ENCODE measurements at places on chromosomes 11 and 22. TPM values are rescaled to one million over a fixed set of nuclear protein-coding genes. Genes with fewer than 3 reads are reported as not detected.

Gene WT1
- total RNA-seq: not detected

- H3K27me3 ChIP-seq: peaks cover 2% of the 10 kb centered on the region
- H3K36me3 ChIP-seq: peaks cover 14% of the 10 kb centered on the region
- H3K4me3 ChIP-seq: no peak overlapping the region
- H3K4me1 ChIP-seq: peaks cover 54% of the 10 kb centered on the region
- peak overlapping the region; percentile 86 for H3K27ac ChIP-seq
- peak; percentile 48 for DNase-seq
Measured at GRCh38 chr11:95229993-95230809, 801 bp downstream of the SESN3 start.

- H3K4me3 ChIP-seq: no peak overlapping the region
- no peaks in the 10 kb centered on the region for H3K27me3 ChIP-seq
- peaks cover 77% of the 10 kb centered on the region for H3K36me3 ChIP-seq
- H3K27ac ChIP-seq: no peak overlapping the region
Measured at GRCh38 chr22:46708766-46709330, 29.2 kb downstream of the CERK start.

Gene KRTAP5-6
- total RNA-seq: not detected

GRCh38 chr11:71139516-71140205, 112.7 kb downstream of the SHANK2 start:
- no peak for DNase-seq
- H3K27ac ChIP-seq: no peak overlapping the region
- no peaks in the 10 kb centered on the region for H3K27me3 ChIP-seq
- no peaks in the 10 kb centered on the region for H3K36me3 ChIP-seq
- H3K4me1 ChIP-seq: no peaks in the 10 kb centered on the region

DNA sequence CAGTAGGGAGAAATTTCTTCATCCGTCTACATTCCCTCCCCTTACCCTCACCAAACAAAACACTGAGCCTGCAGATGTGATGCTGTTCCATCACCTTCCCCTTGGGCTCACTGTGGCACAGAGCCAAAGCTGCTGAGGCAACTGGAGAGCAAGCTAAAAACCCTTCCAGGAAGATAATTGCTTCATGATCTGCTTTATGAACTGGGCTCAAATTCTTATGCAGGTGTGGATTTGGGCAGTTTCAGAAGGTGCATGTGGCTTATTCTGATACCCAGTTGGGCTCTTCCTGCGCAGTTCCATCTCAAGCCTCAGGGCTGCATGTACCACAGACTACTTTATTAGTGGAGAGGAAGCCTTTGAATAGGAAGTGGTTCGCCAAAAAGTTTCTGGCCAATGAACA, 58.3 kb downstream of the AAMDC start:
- H3K27me3 ChIP-seq: no peaks in the 10 kb centered on the region
- no peak overlapping the region for H3K4me3 ChIP-seq
- peak overlapping the region; percentile 75 for H3K27ac ChIP-seq
- peak; percentile 52 for DNase-seq

DNA sequence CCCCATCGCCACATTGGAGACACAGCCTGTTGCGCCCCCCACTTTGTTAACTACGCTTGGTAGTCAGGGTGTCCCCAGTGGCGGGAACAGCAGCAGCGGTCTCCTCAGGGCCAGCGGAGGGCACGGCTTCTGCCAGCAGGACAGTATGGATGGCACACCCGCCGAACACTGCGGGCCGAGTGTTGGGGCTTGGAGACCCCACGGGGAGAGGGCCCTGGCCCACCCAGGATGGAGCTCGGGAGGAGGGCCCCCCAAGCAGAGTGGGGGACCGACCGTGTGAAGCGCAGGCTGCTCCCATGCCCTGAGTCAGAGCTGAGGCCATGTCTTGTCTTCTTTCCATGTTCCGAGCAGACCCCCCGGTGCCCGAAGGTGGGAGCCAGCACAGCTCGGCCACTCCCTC, 17.8 kb downstream of the MRPL23 start:
- H3K27ac ChIP-seq: no peak overlapping the region
- H3K36me3 ChIP-seq: no peaks in the 10 kb centered on the region
- DNase-seq: no peak
- no peaks in the 10 kb centered on the region for H3K27me3 ChIP-seq
- no peak overlapping the region for H3K4me3 ChIP-seq

Gene YPEL1
- 6.3 TPM for total RNA-seq

DNA sequence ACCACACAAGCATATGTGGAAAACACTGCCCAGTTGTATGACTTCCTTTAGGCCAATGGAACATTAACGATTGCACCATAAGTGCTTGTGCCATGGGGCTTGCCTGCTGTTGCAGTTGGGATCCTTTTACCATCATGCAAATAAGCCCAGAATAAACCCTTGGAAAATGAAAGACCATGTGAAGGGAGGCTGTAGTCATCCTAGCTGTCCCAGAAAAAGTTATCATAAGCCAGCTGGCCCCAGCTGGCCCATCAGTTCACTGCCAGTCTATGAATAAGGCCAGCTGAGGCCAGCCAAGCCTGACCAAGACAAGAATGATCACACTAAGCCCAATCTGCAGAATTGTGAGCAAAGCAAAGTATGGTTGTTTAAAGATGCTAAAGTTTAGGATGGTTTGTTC, 253.9 kb upstream of the ARHGAP20 start:
- H3K27me3 ChIP-seq: peaks cover 5% of the 10 kb centered on the region
- no peaks in the 10 kb centered on the region for H3K4me1 ChIP-seq
- H3K36me3 ChIP-seq: no peaks in the 10 kb centered on the region
- no peak for DNase-seq

DNA sequence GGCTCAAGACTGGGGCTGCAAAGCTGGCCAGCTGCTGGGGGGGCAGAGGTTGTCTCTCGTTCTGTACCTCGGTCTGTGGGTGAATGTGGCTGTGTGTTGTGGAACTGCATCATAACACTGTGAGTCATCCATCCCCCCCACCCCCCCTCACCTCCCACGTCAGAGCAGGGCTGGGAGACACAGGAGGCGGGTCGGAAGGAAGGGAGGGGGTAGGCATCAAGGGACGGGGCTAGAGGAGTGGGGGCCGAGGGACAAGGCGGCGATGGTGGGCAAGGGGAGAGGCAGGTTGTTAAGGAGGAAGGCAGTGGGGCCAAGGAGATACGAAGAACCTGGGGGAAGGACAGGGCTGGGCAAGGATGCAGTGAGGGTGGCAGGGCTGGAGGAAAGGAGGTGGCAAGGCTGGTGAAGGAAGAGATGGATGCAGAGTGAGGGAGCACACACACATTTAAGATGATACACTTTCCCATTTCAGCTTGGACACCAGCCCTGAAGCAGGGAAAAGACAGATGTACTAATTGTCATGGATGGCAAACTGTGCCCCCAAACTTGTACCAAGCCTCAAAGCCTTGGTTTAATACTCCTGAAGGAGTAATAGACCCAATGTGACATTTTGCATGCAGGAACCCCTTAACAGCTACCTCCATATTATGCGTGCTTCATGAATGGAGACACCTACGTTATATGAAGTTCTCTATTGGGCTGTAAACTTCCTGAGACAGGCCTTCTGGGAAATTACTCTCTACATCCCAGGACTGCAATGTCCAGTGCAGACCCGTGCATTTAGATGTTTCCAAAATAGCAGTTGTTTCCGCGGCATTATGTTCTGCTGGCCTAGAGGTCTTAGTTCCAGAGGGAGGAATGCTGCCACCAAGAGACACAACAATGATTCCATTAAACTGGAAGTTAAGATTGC, at the start of gene YPEL4:
Gene YPEL4, minus strand, starts transcription at position 87 of the 913 bp plus-strand sequence. CDS start 2,805 bp downstream, outside the sequence.
- peaks cover 61% of the 10 kb centered on the region for H3K4me1 ChIP-seq
- peak; percentile 77 for DNase-seq
- H3K27me3 ChIP-seq: peaks cover 42% of the 10 kb centered on the region
- H3K4me3 ChIP-seq: peak within 1 kb of the TSS; percentile 71

DNA sequence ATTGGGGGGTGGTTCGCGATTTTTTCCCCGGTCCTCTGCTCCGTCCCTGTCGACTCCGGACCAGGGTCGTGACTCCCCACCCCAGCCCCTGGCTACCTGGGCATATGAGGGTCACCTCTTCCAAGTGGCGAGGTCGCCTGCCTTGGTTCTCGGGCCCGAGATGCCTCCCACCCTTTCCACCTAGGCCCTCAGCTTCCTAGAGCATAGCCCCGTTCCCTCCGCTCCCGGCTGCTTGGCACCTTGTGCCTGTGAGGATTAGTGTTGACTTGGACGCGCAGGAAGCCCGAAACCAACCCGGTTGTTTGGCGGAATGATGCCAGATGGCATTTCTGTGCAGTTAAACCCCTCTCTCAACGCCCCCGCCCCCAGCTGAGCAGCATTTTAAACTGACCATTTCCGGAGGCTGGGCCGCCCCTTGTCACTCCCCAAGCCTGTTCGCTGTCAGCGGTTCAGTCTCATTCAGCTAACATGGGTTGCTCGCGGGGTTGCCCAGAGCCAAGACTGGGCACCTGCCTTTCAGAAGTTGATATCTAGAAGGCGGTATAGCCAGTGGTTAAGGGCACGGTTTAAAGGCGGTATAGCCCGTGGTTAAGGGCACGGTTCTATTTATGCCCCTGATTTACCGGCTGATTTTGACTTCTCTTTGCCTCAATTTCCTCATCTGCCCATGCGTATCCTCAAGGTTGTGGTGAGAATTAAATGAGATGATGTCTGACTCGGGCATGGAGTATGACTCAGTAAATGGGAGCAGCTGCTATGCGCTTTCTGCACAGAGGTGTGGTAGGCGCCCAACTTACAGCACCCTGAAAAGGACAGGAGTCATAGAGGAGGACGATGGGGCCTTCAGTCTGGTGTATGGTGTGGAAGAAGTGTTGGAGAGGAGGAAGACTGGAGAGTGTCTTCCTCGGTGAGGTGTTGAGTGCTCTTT, 639 bp downstream of the INCENP start:
- peak; percentile 53 for DNase-seq
- peaks cover 37% of the 10 kb centered on the region for H3K36me3 ChIP-seq
- H3K4me1 ChIP-seq: peaks cover 32% of the 10 kb centered on the region
- peaks cover 2% of the 10 kb centered on the region for H3K27me3 ChIP-seq
- H3K4me3 ChIP-seq: peak overlapping the region; percentile 87
- H3K27ac ChIP-seq: peak overlapping the region; percentile 93

Gene NECTIN1
- 0.39 TPM for total RNA-seq
